ENCODE measurements at places on chromosomes 12 and 14.

GRCh38 chr14:38567703-38568102 lies 311.8 kb upstream of the CLEC14A start:
- no peak for DNase-seq

- no peak for DNase-seq
Measured at GRCh38 chr14:101226603-101227425, 323.3 kb upstream of the RTL1 start.

- peak; percentile 78 for DNase-seq
Measured at GRCh38 chr14:50060871-50061663, 55.3 kb downstream of the VCPKMT start.

DNA sequence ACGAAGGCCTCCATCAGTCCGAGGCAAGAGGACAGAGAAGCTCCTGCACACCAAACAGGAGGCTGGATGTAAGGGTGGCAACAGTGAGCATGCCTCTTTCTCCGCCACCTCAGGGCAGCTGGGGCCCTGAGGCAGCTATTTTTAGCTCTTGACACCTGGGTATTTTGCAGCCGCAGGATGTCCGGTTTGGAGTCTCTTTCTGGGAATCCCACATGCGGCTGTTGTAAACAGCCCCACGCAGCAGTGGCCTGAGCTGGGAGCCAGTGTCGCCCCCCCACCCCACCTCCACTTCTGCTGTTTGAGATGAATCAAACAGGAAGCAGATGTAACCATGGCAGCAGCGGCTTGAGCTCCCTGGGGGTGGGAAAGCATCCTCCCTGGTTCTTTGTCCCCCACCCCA lies 11.7 kb downstream of the HDAC7 start:
- no peak for DNase-seq

- peak; percentile 46 for DNase-seq
Measured at GRCh38 chr12:6827437-6827911, 733 bp upstream of the P3H3 start.

DNA sequence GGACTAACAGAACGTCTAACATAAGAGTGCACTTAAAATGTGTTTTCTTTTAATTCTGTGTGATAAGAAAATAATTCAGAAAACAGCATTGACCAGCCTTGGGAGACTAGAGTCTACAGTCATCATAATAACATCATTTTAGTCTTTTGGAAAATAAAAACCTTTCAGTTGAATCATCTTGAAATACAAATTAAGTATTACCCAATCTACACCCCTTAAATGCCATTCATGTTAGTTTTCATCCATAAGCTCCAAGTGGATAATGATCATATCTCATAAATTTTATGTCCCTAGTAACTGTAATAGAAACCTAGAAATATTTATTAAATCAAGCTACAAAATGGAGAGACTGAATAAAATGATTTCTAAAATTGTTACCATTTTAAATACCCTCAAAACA lies 32.4 kb downstream of the EPS8 start:
- no peak for DNase-seq

- peak; percentile 27 for DNase-seq
Measured at GRCh38 chr12:5807090-5807414, 138.0 kb downstream of the ANO2 start.

GRCh38 chr12:90111791-90112580 lies 403.3 kb upstream of the ATP2B1 start:
- no peak for DNase-seq
